Activated effector memory CD4-positive, alpha-beta T cell treated with anti-CD3 and anti-CD28 coated beads, Interleukin-2, amount 50 U/mL, for 16 hours (primary cell): ENCODE measurements at places on chromosomes 3 and 15.

DNA sequence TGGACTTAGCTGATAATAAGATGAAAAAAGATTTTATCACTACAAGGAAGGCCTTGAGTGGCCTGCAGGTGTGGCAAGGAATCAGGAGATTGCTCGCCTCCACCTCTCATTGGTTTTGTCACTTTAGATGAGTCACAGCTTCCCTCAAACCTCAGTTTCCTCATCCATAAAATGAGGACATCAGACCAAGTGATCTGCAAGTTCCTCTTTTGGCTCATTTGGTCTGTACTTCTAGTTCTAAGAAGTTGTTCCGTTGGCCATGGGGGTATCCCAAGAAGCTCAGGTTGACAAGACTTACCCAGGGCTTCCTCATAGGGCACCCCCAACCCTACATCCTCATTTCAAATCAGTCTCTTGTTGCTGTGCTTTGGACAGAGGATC, 254.1 kb downstream of the UACA start:
- no peak for DNase-seq

- DNase-seq = no peak
These were observed 53.5 kb upstream of the KPNA4 start for GRCh38 chr3:160618878-160619277.

DNA sequence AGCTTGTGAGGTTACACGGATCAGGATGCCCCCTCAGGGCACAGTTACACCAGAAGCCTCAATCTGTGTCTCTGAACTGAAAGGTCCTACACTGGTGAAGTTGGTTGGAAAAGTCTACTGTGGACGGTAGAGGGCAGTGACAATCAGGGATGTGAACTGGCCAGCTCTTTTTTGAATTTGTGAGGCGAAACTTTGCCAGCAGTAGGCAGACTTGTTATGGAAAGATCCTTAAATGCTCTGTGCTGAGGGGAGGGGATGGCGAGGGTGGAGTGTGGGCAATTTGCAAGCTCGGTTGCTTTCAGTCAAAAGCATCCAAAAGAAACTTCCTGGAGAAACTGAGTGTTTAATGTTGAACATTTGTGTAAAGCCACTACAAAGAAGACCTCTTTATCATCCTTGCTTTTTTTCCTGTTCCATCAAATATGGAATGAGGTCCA, 127.4 kb upstream of the ABHD17C start:
- DNase-seq = no peak

DNA sequence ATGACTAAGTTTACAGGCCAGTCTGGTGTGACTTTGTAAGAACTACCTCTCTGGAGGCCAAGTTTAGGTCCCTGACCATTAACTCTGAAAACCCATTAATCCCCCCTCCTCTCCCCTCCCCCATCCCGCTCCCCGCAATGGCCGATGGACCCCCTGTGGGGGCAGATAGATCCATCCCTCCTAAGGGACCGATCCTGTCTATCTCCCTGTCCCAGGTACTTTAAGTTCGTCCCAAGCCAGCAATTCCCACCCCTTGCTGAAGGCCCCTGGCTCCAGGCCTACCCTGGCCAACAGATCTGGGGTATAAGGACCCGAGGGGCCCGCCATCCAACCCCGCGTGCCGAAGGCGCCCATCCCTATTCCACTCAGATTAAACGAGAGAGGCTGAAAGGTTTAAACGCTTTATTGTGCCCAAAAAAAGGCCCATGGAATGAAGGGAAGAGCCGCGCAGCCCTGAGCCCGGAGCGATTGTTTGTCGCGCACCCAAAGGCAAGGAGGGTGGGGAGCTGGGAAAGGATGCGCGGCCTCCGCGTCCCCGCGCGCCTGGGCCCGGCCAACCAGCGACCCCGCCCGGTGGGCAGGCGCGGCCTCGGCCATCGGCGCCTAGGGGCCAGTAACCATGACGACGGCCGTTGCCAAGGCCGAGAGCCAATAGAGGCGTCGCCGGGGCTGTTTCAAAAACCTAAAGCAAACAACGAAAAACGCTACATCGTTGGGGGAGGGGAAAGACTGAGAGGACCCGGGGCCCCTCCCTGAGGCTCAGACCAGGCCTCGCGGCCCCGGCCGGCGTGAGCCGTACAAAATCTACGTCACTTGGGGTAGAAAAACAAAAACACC, 35.9 kb downstream of the HMCES start:
- DNase-seq = peak; percentile 84

- DNase-seq = no peak
These were observed 7.3 kb upstream of the TNFSF10 start for GRCh38 chr3:172530566-172530965.

GRCh38 chr3:172441581-172441980, 6.7 kb downstream of the GHSR start:
- DNase-seq = no peak

DNA sequence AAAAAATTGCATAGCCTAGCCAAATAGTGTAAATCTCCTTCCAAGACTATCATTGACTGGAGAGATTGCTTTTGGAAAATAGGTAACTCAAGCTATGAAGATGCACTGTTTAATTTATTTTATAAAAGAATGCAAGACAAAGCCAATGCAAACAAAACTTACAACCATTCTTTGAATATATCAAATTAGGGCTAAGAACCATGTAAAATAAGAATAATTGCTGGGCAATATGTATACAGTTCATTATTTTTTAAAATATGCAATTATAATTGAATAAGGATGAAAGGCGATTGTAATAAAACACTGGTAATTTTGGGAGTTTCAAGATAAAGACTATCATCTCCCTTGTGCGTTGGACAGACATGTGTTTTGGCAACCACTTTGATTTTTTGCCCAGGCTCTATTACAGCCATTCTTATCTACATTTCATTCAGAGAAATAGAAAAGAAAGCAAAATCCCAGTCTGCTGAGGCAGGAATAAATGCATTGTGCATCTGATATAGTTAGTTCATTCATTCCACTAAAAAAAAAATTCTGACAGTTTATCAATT, 242.3 kb upstream of the ROBO1 start:
- no peak for DNase-seq

- DNase-seq = no peak
These were observed 390.5 kb downstream of the DIPK2A start for GRCh38 chr3:144362126-144362525.

- no peak for DNase-seq
These were observed 3.8 kb downstream of the TYRO3 start for GRCh38 chr15:41562784-41563198.

DNA sequence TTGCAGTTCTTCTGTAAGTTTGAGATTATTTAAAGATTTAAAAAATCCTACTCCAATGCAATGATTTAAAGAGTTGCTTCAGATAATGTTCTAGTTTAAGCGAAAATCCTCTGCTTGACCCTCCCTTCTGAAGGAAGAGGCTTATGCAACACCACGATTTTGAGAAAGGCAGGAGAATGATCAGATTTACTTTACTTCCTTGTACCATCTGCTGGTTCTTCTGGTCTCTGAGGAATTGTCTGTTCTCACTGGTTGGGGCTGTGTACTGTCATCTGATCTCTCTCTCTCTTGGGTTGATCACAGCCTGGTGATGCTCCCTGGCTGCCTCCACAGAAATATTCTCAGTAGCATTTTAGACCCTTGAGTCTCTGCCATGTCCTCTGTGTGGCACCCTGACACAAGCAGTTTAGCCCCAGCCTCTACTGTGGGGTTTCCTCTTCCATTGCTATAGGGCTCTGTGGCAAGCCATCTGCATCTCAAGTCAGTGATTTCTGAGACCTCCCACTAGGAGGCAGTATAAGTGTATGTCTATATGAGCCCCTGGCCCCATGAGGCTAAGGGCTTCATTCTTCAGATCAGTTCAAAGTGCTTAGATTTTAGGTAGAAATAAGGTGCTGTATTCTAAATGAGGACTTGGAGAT, 50.8 kb upstream of the PLAAT1 start:
- no peak for DNase-seq

DNA sequence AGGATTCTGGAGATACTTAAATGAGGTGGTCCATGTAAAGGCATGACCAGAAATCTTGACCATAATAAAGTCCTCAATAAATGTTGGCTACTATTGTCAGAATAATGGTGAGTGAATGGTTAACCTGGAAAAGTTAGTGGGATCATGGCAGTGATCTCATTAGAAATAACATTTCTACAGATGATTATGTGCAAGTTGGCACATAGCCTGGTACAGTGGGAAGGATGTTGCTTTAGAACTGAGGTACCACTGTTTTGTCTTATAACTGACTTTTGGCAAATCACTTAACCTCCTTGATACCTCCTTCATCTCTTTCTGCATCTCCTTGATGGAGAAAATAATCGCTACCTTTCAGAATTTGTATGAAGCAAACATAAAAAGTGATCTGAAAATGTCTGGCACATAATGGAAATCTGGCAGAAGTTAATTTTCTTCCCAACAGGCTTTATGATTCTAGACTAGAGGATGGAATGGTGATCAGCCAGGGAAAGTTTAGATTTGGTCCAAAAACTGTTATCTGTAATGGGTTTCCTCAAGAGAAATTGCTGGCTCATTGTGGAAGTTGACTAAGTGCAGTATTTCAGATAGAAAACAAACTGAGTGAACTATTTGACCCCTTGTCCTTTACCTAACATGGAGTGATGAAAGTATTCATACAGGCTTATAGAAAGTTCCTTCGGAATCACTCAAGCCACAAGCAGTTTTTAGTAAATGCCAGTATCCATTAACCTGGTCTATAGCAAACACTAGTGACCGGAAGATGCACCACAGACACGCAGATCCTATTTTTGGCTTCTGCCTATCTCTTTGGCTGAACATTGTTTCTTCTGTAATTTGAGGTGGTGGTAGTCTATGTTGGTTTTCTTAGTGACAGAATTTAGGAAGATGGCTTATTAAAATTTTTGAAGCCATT, 449.6 kb upstream of the TGFBR2 start:
- DNase-seq = no peak

- no peak for DNase-seq
These were observed 11.8 kb downstream of the MITF start for GRCh38 chr3:69751074-69751476.

GRCh38 chr3:46277476-46277875, 35.2 kb downstream of the CCR3 start:
- DNase-seq = no peak

- DNase-seq = peak; percentile 71
These were observed 37.7 kb downstream of the TM4SF4 start for GRCh38 chr3:149512073-149512782.

DNA sequence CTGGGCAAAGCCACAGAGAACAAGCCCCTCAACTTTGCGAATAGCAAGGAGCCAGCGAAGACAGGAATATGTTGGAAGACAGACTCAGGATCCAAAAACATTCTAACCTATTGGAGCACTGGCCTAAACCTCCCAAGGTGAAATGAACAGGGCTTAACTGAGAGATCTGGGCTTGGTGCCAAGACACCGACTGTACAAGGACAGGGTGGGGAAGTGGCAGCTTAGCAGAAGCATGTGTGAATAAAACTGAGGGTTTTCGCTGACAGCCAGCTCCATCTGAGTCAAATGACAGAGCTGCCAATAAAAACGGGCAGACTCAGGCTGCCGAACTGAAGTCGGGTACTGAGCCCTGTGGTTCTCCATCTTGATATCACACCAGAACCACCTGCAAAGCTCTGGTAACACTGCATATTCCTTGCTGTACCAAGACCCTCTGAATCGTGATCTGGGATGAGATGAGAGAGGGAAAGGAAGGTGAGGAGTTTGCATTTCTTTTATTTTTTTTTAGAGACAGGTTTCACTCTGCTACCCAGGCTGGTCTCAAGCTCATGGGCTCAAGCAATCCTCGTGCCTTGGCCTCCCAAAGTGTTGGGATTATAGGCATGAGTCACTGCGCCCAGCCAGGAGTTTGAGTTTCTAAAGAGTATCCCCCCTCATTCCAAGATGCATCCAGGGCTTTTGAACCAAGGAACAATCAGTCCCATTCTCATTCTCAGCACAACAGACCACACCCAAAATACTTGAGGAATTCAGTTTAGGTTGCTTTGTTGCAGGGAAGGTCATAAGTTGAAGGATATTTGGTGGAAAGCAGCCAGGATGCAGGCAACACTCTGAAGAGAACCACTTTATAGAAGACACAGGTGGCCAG, 6.0 kb upstream of the PLCB2 start:
- DNase-seq = no peak

DNA sequence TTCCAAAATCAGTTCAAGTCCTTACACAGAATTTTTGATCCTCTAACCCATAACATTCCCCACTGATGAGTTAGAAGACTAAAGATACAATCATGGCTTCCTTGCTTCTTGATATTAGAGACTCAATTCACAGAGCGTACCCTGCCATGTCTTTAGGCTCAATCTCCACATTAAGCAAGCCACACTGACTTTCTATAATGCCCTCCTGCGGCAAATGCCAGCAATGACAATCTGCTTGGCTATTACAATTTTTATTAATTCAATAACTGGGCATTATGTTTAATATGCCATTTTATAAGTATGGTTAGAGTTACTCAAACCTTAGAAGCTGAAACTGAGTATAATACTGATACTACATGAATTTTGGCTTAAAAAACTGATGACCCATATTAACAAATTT, 479.7 kb upstream of the NR2F2 start:
- no peak for DNase-seq

DNA sequence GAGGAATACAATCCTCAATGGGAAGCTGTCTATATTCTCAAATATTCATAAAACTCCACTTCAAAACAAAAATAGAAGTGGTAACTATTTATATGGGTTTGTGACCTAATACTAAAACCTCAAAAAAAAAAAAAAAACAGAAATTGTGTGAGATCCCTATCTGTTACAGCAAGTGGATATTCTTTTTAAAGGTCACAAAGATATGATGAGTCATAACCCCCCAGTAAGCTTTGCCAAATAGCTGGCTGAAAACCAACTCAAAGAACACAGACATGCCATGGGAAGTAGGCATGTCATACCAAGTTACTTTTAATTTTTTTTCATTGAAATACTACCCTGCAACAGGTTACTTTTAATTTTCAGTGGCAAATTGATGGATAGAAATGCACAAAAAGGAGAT, 62.5 kb downstream of the CBLB start:
- DNase-seq = no peak

- no peak for DNase-seq
These were observed at the start of gene ALPK3 for GRCh38 chr15:84816694-84817465. Gene ALPK3, plus strand, starts transcription at chr15:84817356. Its CDS starts 97 bp downstream, at chr15:84817453.

DNA sequence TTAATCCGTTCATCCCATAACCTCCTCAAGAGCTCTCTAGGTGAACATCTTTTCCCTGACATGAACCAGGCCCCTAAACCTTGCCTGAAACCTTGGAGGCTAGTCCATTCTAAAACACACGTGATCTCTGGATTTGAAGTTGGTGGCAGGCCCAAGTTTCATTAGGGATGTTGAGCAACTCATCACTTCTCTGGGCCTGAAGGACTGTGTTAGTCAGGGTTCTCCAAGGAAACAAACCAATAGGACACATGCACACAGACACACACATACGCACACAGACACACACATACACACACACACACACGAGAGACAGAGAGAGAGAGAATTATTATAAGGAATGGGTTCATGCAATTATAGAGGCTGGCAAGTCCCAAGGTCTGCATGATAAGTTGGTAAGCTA, 31.9 kb downstream of the ACAN start:
- no peak for DNase-seq

- no peak for DNase-seq
These were observed 23.3 kb downstream of the LYSMD2 start for GRCh38 chr15:51714162-51714561.

GRCh38 chr15:95770196-95770595, 560.3 kb upstream of the NR2F2 start:
- no peak for DNase-seq
